ENCODE measurements at places on chromosomes 13 and 19.
A peak's percentile ranks its signal among the peaks of the same experiment; 100 is the strongest.

DNA sequence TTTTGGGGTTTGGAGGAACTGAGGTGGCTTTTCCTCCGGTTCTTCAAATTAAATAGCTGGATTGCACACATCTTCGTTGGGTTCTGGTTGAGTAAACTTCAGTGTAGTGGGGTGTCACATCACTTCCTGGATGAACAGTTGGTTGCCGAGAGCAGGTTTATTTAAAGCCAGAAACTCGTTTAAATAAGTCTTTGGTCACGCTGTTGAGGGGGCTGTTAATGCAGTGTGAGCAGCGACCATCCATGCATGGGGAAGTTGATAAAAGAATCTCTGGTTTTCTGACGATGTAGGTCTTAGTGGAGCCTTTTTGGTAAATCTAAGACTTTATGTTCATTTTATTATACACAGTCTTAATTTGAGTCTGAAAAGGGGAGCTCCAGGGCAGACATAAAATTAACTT, 351.2 kb upstream of the ARGLU1 start:
- no peak for DNase-seq

DNA sequence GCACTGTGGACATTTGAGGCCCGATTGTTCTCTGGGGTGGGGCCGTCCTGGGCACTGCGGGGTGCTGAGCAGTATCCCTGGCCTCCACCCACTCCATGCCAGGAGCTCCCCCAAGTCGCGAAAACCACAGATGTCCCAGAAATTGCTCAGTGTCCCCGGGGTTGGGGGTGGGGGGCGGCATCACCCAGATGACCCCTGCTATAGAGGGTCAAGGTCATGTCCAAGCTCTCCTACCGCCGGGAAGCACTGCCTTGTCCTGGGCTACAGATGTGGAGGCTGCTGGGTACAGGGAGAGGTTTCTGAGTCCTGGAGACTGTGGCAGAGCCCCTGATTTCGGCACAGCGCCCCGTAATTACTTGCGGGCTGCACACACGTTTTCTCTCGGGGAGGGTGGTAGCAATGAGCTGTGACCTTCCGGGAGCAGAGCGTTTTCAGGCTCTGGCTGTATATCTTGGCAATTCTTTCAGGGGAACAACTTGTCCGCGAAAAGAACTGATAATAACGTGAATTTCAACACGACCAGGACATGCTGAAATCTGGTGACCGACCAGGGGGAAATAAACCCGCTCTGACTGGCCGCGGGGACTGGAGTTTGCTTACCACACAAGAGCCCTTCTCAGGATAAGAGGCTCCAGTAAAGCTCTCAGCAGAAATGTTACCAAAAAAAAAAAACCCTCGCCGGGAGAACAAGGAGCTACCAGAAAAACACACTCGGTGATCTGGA, 68.1 kb downstream of the GNG7 start:
- no peak for DNase-seq

GRCh38 chr13:46720189-46720588, 76.8 kb downstream of the ESD start:
- DNase-seq = no peak

- no peak for DNase-seq
Measured at GRCh38 chr13:100859861-100860260, 185.3 kb upstream of the TMTC4 start.

- DNase-seq = no peak
Measured at GRCh38 chr13:98925949-98926348, 51.9 kb downstream of the DOCK9 start.

DNA sequence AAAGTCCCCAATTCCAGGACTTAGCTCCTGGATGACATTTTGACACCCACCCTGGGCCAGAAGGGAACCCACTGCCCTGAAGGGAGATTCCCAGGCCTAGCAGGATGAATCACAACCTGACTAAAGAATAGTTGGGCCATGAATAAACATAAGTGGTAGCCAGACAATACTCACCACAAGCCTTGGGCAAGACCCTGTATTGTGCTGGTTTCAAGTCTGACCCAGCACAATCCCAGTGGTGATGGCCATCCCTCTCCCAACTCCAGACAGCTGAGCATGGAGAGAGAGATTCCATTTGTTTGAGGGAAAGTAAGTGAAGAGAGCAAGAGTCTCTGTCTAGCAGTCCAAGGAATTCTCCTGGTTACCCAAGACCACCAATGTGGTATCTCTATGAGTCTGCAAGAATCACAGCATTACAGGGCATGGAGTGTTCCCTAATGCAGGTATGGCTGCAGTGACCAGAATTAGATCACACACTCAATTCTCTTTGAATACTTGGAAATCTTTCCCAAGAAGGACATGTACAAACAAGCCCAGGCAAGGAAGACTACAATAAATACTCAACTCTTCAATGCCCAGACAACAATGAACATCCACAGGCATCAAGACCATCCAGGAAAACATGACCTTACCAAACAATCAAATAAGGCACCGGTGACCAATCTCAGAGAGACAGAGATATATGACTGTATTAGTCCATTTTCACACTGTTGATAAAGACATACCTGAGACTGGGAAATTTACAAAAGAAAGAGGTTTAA, 158.0 kb downstream of the VWA8 start:
- no peak for DNase-seq

GRCh38 chr19:12721656-12722565, 1.8 kb downstream of the TNPO2 start:
- DNase-seq = no peak

GRCh38 chr19:2807379-2808128, 12.1 kb upstream of the ZNF554 start:
- DNase-seq = no peak

GRCh38 chr13:20156702-20157101, 4.2 kb downstream of the GJA3 start:
- no peak for DNase-seq

DNA sequence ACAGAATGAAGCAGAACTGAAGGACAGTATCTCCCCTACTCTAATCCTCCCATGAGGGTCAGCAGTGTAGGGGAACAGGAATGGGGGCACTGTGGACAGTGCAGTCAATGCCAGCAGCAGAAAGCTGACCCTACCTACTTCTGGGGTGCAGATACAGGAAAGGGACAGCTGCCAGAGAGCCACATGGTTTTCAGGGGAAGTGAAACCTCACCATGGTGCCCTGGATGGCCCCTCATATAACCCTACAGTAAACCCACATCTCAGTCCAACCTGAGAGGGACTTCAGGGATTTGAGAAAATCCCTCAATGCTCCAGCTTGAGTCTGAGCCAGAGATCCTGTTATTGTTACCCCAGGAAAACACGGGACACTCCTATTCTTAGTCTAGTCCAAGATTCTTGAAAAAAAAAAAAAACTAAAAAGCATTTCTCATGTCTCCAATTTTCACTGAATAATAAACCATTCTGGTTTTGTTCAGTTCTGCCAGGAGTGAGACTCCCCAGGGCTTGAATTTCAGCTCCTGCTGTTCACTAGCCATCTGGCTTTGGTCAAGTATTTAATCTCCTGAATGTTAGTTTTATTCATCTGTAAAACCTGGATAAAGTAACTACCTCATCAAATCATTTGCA, 511.6 kb upstream of the ARGLU1 start:
- no peak for DNase-seq

DNA sequence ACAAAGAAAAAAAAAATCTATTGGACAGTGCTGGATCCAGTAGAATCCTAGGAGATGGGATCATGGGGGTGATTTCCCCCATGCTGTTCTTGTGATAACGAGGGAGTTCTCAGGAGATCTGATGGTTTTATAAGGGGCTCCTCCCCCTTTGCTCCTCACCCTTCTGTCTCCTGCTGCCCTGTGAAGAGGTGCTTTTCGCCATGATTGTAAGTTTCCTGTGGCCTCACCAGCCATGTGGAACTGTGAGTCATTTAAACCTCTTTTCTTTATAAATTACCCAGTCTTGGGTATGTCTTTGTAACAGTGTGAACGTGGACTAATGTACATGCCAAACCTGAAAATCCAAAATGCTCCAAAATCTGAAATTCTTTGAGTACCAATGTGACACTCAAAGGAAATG, 45.5 kb downstream of the ARHGEF7 start:
- no peak for DNase-seq

GRCh38 chr13:71524245-71524612, 342.8 kb downstream of the DACH1 start:
- DNase-seq = no peak

DNA sequence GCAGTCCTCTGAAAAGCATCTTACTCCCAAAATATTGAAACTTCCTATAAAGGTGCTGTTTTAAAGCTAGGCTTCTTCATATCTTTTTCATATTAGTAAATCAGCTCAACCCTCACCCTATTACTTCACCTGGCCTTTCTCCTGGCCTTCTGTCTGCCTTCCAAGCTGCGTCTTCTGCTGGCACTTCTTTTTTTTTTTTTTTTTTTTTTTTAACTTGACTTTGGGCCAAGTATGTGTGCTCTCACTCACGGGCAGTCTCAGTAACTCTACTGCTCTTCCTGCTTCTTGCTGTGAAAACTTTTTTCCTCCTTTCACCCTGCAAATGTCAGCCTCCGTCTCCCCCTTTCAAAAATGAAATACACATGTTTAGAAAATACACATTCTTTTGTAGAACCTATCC, 41.2 kb upstream of the KCTD4 start:
- DNase-seq = peak; percentile 26

- DNase-seq = peak; percentile 94
Measured at GRCh38 chr13:97307882-97308624, 85.9 kb downstream of the MBNL2 start.

DNA sequence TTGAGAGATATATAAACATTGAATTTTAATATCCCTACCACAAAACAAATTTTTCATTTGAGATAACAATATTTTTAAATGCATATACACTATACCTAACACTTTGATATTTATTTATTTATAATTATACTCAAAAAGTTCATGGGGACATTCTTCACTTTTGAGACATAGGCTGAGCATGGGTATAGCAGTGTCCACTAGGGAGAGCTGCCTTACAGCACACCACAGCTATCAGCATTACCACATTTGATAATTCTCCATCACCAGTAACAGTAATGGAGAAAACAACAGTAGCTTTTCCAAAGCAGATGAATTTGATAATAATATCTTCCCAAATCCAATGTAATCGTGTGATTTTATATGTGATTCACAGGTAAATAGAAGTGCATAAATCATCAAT, 626.1 kb downstream of the DACH1 start:
- DNase-seq = no peak

GRCh38 chr13:51638216-51638871, 54.1 kb downstream of the WDFY2 start:
- no peak for DNase-seq

DNA sequence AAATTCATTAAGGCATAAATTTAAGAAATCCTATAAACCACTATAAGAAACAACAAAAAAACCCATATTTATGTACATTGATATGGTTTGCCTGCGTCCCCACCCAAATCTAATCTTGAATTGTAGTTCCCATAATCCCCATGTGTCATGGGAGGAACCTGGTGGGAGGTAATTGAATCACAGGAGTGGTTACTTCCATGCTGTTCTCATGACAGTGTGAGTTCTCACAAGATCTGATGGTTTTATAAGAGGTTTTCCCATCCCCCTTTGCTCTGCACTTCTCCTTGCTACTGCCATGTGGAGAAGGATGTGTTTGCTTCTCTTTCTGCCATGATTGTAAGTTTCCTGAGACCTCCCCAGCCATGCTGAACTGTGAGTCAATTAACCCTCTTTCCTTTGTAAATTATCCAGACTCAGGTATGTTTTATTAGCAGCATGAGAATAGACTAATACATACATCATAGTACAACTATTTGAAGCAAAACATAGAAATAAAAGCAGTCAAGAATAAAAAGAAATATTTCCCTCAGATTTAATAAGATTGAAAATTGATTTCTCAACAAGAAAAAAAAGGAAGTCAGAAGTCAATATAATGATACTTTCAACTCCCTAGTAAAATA, 209.0 kb upstream of the GPC6 start:
- DNase-seq = no peak

DNA sequence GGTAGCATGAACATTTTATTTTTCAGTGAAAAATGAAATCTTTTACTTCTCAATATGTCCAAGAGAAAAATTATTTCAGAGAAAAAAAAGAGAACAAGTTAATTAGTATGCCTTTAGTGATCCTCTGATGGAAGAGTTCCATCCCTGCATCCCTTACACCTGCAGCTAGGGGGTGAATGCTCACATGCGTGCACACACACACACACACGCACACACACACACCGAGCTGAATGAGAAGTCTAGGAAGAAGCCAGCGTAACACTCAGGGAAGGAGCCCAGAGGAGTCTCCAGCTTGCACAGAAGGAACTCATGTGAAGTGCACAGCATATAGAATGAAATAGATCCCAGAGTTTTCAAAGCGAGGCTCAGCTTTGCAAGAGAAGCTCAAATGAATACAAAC, 510.5 kb downstream of the IRS2 start:
- no peak for DNase-seq

GRCh38 chr13:33175991-33176390, 109.6 kb downstream of the STARD13 start:
- no peak for DNase-seq

GRCh38 chr13:97515643-97516042, 81.7 kb downstream of the RAP2A start:
- DNase-seq = no peak

GRCh38 chr13:35771898-35772297, 295.4 kb upstream of the MAB21L1 start:
- DNase-seq = no peak
